Bronchial epithelial cell (primary cell): ENCODE measurements at places on chromosomes 7 and 10. TPM values are rescaled to one million over a fixed set of nuclear protein-coding genes. Genes with fewer than 3 reads are reported as not detected.
A peak's percentile ranks its signal among the peaks of the same experiment; 100 is the strongest.

DNA sequence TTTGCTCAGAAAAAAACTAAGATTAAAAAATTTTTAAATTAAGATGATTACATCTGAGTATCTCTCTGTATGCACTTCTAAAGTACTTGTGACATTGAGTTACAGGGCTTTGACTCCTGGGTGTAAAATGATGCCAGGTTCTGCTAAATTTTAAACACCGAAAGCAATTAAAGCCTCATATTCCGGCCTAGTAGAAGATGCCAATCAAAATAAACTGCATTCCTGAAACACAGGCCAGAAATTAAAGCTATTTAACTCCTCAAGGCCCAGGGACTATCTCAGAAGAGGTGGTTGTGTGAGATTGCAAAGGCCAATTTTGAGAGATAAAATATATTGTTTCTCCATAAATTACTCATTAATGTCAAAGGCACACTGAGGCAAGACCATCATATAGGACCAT, 388.3 kb downstream of the KIF20B start:
- no peak for DNase-seq

DNA sequence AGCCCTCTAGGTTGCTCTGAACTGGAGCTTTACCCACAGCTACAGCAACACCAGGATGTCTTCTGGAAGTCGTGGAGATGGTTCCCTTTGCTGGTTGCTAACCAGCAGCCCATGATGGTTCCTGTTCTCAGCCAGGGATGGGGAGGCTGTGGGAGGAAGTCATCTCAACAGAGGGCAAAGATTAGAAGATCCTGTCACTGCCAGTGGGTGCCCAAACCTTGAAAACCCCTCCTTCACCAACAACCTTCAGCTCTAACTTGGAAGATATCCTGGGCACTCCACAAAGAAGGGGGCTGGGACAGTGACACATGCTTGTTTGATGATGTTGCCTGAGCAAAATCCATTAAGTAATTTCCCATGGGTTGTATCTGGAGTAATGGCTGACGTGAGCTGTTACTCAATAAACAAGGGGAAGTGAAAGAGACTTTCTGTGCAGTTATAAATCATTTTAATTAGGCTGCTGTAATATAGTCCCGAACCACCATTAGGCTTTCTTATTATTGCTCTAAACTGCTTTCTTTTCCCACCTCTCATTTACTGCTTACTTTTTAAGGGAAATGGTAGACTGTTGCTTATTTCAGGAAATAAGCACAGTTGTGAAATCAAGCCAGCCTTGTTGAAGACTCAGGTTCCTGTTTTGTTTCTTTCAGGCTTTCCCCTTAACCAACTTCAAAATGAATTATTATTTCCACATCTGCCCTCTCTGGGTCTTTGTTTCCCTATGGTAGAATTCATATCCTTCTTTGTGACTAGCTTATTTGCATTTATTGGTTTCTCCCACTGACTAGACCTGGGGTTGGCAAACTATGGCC, 124.8 kb downstream of the PPP1R17 start:
- DNase-seq = peak; percentile 8

- DNase-seq = peak; percentile 16
Measured at GRCh38 chr10:25157650-25158049, 17.2 kb upstream of the GPR158 start.

DNA sequence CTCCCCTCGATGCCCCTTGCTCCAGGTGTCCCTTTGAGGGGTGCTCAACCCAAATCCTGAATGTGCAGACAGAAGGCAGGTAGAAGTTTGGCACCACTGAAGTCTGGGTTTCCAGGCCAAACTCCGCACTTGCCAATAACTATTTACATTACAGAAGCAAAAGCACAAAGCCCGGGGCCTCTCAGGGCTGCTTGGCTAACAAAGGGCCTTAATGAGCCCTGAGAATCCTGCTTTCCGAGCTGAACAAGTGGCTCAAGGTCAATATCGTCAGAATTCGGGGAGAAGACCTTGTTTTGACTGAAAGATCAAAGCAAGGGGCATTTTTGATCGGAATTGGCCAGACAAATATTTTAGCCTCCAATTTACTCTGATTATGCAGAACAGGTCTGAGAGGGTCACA, 189.9 kb downstream of the HERPUD2 start:
- no peak for DNase-seq

DNA sequence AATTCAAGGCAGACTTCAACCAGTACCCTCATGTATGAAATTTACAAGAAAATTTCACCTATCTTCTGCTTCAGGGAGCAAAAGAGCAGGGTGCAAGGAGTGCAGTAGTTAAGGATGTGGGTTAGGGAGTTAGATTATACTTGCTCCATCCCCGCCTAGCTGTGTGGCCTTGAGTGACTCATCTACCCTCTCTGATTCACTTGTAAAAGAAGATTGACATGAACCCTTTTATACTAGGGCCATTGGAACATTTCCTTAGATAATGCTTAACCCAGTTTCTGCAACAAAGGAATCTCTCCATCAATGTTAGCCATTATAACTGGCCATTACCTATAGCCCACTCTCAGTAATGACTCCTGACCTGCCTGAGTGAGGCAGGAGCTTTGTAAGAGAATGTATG, 10.2 kb upstream of the HSPA12A start:
- peak; percentile 60 for DNase-seq

DNA sequence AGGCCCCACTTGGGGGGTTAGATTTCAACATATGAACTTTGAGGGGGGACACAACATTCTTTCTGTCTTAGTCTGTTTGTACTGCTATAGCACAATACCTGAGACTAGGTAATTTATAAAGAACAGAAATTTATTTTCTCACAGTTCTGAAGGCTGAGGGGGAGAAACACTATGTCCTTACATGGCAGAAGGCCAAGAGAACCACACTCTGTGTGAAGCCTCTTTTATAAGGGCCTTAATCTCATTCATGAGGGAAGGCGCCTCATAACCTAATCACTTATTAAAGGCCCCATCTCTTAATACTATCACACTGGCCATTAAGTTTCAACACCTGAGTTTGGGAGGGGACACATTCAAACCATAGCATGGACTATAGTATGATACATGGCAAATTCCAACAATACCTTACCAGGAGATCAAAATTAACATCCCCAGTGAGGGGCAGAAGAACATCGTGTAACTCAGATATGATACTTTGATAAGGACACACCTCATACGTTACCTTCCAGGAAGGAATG, 9.3 kb upstream of the PDLIM1 start:
- no peak for DNase-seq

- DNase-seq = no peak
Measured at GRCh38 chr7:40883826-40884225, 749.0 kb downstream of the SUGCT start.

DNA sequence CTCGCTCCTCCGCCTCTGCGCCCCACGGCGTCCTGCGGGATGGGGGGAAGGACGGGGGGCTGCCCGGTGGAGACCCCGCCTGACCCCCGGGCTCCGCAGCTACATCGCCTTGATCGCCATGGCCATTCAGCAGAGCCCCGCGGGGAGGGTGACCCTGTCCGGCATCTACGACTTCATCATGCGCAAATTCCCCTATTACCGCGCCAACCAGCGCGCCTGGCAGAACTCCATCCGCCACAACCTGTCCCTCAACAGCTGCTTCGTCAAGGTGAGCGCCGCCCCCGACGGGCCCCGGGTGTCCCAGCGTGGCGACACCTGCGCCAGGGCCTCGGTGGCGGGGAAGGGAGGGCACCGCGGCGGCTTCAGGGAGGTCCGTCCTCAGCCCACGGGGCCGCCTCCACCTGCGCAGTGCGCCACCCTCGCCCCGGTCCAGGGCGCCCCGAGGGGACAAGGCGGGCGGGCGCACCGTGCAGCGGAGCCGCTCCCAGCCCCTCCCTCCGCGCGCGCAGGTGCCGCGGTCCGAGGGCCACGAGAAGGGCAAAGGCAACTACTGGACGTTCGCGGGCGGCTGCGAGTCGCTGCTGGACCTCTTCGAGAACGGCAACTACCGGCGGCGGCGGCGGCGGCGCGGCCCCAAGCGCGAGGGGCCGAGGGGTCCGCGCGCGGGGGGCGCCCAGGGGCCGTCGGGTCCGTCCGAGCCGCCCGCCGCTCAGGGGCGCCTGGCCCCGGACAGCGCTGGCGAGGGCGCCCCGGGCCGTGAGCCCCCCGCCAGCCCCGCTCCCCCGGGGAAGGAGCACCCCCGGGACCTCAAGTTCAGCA, 793 bp downstream of the FOXL3 start:
- DNase-seq = no peak

DNA sequence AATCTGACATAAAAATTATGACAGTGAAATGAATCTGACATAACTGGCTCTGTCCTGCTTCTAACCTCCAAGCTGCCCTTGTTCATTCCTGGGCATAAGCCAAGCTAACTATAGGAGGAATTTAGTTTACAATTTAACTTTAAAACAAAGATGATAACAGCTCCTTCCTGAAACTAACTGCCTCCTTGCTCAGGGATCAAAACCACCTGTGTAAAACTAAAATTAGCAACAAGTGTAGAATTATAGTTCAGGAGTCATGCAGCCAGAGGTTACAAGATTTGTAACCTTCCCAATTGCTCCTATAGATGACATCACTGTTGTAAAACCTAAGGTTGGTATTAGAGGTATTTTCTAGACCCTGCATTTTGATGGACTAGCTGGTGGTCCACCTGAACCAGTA, 256.4 kb upstream of the POM121L12 start:
- no peak for DNase-seq

- no peak for DNase-seq
Measured at GRCh38 chr10:33137356-33138005, 179.5 kb upstream of the ITGB1 start.

GRCh38 chr7:70654979-70655378, 477.0 kb upstream of the GALNT17 start:
- no peak for DNase-seq

- DNase-seq = no peak
Measured at GRCh38 chr10:85921789-85922188, 444.8 kb downstream of the GRID1 start.

DNA sequence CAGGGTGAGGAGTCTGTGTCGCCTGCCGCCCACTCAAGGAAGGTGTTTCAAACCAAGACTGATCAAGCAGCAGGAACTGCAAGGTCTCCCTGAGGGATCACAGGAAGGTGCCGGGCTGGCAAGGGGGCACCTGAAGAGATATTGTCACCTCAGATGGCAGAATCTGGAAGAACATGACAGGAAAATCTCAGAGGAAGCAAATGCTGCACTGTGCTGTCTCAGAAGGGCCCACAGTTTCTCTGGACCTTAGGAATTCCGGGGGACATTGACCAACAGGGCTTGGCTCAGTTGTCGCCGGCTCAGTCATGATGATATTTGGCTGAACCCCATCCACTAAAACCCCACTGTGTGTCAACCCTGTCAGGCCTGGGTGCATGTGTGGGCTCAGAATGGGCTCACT, 31.9 kb upstream of the GPR26 start:
- no peak for DNase-seq

DNA sequence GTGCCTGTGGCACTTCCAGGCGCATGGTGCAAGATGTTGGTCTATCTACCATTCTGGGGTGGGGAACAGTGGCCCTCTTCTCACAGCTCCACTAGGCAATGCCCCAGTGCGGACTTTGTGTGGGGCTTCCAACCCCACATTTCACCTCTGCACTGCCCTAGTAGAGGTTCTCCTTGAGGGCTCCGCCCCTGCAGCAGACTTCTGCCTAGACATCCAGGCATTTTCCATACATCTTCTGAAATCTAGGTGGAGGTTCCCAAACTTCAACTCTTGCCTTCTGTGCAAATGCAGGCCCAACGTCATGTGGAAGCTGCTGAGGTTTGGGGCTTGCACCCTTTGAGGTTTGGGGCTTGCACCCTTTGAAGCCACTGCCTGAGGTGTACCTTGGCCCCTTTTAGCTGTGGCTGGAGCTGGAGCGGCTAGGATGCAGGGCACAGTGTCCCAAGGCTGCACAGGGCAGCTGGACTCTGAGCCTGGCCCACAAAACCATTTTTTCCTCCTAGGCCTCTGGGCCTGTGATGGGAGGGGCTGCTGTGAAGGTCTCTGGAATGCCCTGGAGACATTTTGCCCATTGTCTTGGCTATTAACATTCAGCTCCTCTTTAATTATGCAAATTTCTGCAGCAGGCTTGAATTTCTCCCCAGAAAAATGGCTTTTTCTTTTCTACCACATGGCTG, 130.6 kb upstream of the EFCAB10 start:
- no peak for DNase-seq

DNA sequence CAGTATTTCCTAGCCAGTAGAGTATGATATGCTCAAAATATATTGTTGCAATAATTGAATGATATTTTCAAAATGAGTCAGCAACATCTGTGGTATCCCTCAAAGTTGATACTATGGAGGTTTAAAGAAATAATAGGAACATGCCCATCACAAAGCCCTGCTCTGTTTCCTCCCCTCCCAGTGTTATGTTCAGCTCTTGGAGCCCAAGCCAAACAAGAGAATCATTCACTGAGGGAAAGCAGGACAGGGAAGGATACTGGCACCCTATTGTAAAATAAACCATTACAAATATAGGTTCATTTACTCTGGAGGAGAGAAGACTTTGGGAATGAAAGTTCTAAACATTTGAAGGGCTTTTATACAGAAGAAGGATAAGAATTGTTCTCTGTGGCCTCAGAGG, 37.6 kb downstream of the SORCS3 start:
- no peak for DNase-seq

DNA sequence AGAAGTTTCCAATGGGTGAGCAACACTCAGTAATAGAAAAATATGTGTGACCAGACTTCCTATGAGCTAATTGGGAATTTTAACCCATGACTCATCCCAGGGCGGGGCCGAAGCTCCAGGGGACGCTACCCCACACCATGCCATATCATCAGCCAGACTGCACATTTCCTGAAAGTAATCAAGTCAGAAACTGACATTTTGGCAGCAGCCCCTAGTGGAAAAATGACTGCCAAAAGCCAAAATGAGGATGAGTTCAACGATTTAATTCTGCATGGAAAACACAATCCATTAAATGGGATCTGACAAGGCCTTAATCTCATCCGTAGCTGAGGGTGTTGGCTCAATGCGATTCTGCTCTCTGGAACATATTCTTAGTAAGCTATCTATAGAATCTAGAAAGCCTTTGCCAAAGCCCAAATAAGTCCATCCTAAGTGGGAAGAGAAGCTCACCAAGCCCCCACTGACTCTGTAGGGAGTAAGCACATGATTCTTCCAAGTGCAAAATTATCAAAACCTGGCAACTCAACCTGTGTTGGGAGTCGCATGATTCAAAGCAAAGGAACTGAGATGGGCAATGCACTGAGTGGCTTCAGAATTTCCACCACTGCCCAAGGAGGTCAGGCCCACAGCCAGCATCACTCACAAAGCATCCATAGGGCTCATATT, 93.1 kb upstream of the PDE1C start:
- DNase-seq = peak; percentile 84

GRCh38 chr10:104028146-104028545, 57.5 kb downstream of the COL17A1 start:
- peak; percentile 55 for DNase-seq

GRCh38 chr10:35413985-35414861, 77.9 kb downstream of the CCNY start:
- DNase-seq = peak; percentile 41

GRCh38 chr7:33754933-33755928, 150.1 kb upstream of the BMPER start:
- DNase-seq = no peak

- no peak for DNase-seq
Measured at GRCh38 chr10:116857156-116857555, 7.9 kb downstream of the ENO4 start.

GRCh38 chr10:69225681-69226080, 5.5 kb downstream of the HKDC1 start:
- DNase-seq = no peak

Gene ITPRID1
- total RNA-seq = not detected in 2 replicates

Gene STEAP4
- 3.5 and 3.9 TPM in 2 replicates for total RNA-seq

Gene ODAD2
- total RNA-seq = under 0.01 TPM in 1 of 2 replicates, not detected in the other

Gene TMEM184A
- total RNA-seq = 9.0 and 43.8 TPM in 2 replicates

Gene BMPER
- 0.13 and 0.26 TPM in 2 replicates for total RNA-seq

Gene ACHE
- total RNA-seq = 0.13 TPM in 1 of 2 replicates, not detected in the other

Gene GRID2IP
- 0.26 TPM in 2 replicates for total RNA-seq

Gene C7orf33
- not detected in 2 replicates for total RNA-seq

Gene RPEL1
- under 0.01 and 0.13 TPM in 2 replicates for total RNA-seq

Gene PSPH
- 162 and 199 TPM in 2 replicates for total RNA-seq

Gene PPP1R17
- total RNA-seq = not detected in 2 replicates

Gene PRLHR
- total RNA-seq = not detected in 2 replicates
